Kidney (tissue), 22 donors: ENCODE measurements at places on chromosomes 13 and 19. TPM values are rescaled to one million over a fixed set of nuclear protein-coding genes. Genes with fewer than 3 reads are reported as not detected.
A peak's percentile ranks its signal among the peaks of the same experiment; 100 is the strongest.

DNA sequence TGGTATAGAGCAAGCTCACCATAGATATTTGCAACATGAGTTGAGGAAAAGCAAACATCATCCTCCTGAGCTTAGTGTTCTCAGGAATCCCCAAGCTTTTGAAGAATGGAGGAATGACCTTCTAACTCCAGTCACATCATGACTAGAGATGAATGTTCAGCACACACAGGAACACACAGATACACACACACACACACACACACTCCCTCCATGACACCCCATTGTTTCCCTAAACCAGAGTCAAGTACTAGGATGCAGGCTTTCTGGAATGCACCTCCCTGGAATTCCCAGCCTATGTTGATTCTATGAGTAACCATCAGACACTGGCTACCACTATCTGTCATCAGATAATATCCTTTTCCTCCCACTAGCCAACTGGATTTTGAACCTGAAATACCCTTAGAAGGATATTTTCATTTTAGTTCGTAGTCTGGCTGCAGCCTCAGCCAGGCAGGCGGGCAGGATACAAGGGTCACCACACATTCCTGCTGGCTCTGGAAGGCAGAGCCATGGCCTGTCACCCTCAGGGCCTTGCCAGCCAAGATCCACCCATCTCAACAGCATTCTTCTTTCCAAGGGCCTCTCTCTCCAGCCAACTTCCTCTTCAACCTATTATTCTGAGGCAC, 162.4 kb downstream of the FOXO1 start:
- DNase-seq: no peak

DNA sequence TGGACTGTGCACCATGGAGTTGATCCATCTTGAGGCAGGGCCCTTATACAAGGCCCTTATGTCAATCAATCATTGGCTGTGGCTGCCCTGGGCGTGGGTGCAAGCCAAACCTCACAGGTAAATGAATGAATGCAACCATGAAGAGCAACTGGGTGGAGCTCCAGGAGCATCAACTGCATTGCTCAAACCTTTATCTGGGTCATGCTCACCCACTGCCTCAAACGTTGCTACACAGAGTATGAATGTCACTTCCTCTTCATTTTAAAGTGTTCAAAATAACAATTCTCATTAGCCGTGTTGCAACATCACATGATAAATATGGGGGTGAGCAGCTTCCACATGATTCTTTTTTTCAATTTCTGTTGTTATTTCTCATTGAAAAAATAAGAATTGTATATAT, 6.4 kb upstream of the ZNF333 start:
- DNase-seq: no peak

DNA sequence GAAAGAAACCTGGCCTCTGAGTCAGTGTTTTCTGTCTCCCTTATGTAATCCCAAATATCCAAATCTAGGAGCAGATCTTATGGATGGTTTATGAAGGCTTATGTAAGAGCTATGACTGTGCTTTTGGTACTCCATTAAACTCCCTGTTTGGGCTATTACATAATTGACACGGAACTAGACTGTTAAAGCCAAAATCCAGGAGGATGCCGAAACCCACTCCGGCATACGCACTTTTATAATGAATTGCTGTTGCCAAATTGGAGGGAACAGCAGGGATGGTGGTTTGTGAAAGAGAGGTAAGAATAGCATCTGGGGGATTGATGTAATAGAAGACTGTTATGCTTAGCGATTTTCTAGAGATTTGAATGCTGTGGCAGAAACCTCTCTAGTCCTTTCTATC, 2.0 kb downstream of the MTUS2 start:
- no peak for DNase-seq

Gene KLK11
- polyA plus RNA-seq: not detected

- DNase-seq: peak; percentile 43
Measured at GRCh38 chr13:43905435-43906031, 25.8 kb downstream of the LACC1 start.

- DNase-seq: no peak
Measured at GRCh38 chr13:92574499-92574898, 652.1 kb upstream of the GPC6 start.

GRCh38 chr13:114064450-114065140, 67.8 kb downstream of the RASA3 start:
- DNase-seq: peak; percentile 76

Gene CHST8
- polyA plus RNA-seq: not detected

DNA sequence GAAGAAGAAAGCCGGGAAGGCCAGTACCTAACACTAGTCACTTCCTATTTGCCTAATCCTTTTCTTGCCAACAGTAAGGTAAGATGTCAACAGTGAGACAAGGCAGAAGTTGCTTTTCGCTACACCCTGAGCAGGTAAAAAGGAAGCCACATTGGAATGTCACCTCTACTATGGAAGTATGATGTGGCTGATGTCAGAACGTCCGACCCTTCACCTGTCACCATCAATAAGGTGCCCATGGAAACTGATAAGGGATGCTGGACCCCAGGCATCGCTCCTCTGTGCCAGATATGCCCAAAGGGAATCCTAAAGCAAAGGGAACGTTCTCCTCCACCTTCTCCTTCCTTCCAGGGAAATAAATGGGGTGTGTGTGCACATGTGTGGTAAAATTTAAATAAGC, 34.3 kb downstream of the COL4A1 start:
- no peak for DNase-seq

Gene DGKH
- polyA plus RNA-seq: 1.7 TPM

DNA sequence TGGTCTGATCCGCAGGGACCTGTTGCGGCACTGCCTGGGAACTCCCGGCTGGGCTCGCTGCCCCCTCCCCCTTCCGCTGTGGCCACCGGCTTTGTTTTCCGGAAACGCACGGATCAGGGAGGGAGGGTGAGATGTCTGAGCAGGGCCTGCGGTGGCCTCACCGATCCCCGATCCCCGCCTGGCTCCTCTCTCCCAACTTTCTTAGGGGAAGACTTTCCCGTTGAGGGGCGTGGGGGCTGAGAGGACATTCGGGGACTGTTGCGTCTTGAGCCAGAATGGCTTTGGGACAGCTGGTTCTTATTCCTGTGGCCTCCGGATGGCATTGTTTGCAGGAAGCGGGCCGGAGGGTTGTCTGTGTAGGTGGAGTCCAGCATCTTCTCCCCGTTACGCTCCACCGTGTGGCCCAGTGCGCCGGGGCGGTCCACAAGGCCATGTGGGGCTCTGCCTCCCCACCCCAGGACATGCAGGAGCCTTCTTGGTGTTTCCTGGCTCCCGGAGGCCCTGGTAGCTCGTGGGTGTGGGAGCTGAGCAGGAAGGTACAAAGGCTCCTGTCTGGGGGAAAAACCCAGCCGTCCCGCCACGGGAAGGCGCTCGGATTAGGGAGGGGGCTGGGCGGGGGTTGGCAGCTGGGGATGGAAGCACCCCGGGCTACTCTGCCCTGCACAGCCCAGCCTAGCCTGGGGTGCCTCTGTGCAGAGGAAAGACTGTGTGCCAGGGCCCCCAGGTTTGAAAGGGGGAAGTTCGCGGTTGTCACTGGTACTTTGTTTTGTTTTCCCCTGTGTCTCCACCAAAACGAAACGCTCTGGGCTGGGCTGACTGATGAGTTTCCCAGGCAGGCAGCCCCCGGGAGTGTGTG, 1.3 kb downstream of the CSNK1G2 start:
- peak; percentile 93 for DNase-seq

Gene ZNF534
- not detected for polyA plus RNA-seq

GRCh38 chr13:65378943-65379519, 1851.1 kb downstream of the PCDH9 start:
- peak; percentile 40 for DNase-seq

GRCh38 chr19:6539514-6539913, 8.7 kb downstream of the TNFSF9 start:
- no peak for DNase-seq

DNA sequence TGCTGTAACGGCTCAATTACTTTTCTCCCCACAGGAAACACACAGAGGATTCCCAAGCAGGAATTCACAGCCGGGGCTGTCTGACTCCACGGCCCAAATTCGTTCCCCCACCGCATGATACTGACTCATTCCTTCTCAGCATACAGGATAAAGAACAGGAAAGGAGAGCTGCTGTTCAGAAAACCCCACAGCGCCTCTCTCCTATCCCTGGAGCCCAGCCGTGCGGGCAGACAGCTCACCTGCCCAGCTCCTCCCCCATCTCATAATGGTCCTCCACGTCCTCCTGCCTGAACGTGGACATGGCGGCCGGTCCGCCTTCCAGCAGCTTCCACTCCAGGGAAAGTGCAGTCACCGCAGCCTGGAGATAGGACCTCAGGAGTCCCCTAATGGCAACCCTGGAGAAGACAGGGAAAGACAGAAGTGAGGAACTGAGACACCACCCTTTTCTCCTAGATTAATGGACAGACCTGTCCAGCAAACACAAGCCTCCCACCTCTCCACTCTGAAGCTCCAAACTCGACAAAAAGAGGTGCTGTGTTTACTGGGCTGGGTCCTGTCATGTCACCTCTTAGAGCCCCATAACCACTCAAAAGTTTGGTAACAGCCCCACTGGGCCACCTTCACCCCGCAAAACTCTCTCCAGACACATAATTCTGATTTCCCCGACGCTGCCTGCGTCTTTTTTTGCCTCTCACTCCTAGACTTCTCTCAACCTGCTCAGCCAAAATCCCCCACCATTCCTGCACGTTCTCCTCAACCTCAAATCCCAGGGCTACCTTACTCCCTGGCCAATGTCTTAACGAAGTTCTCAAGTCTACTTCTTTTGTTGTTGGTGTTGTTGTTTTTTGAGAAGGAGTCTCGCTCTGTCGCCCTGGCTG, 1.2 kb downstream of the DAPK3 start:
- peak; percentile 25 for DNase-seq

Gene ADM5
- 0.60 TPM for polyA plus RNA-seq

DNA sequence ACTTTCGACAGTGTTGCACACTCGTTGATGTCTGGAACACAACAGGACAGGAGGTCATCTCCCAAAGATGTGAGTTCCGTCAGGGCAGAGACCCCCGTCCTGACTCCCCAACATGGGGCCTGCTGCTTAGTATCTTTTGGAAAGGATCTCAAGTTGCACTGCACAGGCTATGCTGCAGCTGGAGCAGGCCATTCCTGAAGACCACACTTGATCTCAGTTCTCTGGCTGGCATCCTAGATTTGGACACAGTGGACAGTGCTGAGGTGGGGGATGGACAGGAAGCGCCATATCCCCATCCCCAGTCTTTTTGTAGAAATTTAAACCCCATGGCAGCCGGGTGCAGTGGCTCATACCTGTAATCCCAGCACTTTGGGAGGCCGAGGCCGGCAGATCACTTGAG, 5.9 kb downstream of the ADGRE2 start:
- DNase-seq: peak; percentile 18
